T-helper 22 cell (primary cell): ENCODE measurements at places on chromosomes 2 and 18.

GRCh38 chr2:40178971-40179370 lies 272.9 kb downstream of the SLC8A1 start:
- DNase-seq: no peak

DNA sequence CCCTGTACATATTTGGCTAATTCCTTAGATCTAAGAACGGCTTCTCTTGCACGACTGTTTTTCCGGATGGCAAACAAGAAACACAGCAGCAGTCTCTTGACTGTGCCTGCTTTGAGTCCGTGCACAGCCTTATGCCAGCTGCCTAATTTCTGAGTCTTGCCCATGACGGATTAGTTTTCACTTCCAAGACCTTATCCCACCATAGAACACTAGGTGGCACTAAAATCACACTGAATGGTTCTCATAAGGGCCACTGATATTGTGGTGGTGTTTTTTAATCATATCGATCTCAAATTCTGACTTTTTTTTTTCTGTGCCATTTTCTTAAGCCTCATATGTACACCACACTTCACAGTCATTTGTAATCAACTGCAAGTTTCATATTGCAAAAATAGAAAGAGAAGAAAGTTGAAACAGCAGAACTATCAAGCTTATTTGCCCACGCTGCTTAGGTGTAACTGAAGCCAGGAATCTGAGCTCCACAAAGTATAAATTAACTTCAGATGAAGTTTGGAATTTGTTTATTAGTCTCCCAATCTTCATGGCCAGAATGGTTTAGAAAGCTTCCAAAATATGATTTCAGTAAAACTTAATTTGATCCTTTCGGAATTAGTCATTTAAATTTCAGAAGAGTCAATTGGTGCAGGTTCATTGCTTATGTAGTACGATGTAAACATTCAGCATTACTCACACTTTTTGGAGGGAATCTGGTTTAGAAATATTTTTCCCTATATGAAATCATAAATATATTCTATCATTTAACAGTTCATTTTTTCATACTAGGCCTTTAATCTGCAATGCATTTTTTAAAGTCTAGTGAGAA lies 45.5 kb upstream of the SCN7A start:
- DNase-seq: no peak

- no peak for DNase-seq
Observed at GRCh38 chr2:43345872-43346271, 119.5 kb upstream of the ZFP36L2 start.

DNA sequence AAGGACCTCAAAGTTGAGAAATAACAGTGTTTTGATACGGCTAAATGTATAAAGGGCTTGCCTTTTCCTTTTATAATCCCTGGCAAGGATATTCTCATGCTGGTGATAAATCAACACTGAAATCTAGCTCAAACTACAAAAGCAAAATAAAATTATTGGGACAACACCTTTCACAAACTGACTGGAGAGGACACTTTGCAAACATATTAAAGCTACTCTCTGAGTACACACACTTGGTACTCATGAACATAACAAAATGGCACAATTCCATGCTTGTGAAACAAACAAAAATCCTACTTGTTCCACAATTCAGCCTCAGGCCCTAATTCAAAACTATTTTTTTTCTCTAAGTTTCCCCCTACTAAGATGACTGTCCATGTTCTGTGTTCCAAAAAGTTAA lies 305.8 kb downstream of the ETAA1 start:
- DNase-seq: no peak

DNA sequence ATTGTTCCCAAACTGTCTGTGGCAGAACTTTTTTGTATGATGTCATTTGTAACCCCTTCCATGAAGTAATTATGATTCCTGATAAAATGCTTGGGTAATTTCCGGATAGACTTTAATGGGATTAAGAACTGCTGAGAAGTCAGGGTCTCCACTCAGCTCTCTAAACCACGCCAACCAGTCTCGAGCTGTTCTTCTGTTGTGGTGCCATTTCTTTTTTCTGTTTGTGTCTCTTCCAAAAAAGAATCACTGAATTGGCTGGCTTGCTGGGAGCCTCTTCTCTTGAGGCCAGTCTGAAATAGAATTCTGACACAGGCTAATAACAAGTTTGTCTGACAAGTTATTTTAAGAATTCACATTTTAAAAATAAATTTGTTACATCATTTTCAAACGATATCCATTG lies 198.9 kb downstream of the BCL2 start:
- no peak for DNase-seq
